ENCODE measurements at places on chromosomes 1 and 21.

DNA sequence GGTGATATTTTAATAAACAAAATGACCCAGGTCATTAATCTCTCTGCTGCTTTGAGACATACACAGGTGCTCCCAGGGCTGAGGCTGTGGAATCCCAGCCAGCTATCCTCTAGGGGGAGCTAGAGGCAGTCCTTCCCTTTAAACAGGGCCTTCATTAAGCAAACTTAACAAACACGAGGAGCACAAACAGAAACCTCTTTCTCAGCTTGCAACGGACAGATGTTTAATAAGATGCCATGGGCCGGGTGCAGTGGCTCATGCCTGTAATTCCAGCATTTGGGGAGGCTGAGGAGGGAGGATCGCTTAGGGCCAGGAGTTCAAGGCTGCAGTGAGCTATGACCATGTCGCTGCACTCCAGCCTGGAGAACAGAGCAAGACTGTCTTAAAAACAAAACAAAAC lies 106.7 kb downstream of the HIVEP3 start:
- H3K4me3 ChIP-seq: no peak overlapping the region
- H3K27ac ChIP-seq: no peak overlapping the region
- no peaks in the 10 kb centered on the region for H3K27me3 ChIP-seq
- H3K4me1 ChIP-seq: no peaks in the 10 kb centered on the region
- DNase-seq: peak; percentile 39

- DNase-seq: no peak
- H3K27ac ChIP-seq: no peak overlapping the region
- no peaks in the 10 kb centered on the region for H3K27me3 ChIP-seq
- H3K4me1 ChIP-seq: no peaks in the 10 kb centered on the region
- H3K4me3 ChIP-seq: no peak overlapping the region
These were observed 12.7 kb upstream of the DEGS1 start for GRCh38 chr1:224170343-224170742.

DNA sequence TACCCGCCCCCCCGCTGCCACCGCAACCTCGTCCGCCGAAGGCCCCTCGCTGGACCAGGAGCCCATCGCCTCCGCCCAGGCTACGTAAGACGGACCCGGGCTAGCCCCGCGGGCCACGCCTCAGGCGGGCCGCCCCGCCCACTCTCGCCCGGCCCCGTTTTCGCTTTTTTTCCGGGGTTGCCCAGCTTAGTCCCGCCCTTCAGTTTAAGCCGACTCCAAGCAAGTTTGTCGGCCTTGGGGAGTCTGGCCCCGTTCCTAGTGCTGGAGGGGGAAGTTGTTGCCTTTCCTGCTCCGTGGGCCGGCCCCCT lies 3.0 kb downstream of the RUSC1 start:
- H3K4me3 ChIP-seq: peak overlapping the region; percentile 86
- H3K27ac ChIP-seq: peak overlapping the region; percentile 97
- peak; percentile 93 for DNase-seq
- H3K27me3 ChIP-seq: no peaks in the 10 kb centered on the region

DNA sequence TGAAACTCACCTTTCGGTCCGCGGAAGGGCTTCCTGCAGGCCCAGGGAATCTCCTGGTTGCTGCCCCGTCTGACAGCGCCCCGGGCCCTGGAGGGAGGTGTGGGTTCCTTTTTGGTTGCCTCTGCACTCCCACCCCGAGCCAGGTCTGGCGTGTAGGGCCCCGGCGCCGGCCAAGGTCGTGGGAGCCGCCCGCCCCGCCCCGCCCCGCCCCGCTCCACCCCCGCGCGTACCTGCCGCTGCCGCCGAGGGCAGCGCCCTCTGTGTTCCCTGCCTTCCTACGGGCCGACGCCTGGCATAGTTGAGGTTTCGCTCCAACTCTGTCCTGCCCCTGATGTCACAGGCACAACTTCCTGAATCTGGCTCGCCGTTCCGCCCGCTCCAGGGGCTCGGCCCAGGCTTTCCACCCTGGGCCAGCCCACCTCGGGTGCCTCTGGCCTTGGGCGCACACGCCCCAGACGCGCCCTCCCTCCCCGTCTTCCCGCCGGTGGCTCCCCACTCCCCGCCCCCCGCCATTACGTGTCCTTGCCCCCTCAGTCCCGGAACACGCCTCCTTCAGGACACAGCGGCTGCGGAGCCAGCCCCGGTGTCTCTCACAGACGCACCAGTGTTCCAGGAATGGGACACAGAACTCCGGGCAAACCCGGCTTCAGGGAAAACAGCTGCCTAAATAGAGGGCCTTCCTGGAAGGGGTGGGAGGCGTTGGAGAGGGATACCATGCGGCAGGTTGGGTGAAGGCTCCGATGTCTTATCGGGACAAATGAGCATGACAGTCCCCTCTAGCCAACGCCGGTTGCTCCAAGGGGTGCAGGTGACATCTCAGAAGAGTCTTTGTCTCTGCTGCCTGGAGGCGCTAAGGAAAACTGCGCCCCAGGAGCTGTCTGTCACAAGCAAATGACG lies at the start of gene KIAA0040:
KIAA0040 (minus strand) TSS at position 147 of the 897 bp plus-strand sequence. CDS start 31,763 bp downstream, outside the sequence.
- H3K27me3 ChIP-seq: no peaks in the 10 kb centered on the region
- peak within 1 kb of the TSS; percentile 64 for H3K4me3 ChIP-seq
- peak within 1 kb of the TSS; percentile 80 for H3K27ac ChIP-seq
- peak; percentile 75 for DNase-seq
- H3K36me3 ChIP-seq: no peaks in the 10 kb centered on the region
- H3K4me1 ChIP-seq: no peaks in the 10 kb centered on the region

Data from uterus (tissue), 4 donors.